ENCODE measurements at places on chromosomes 6 and 20.

GRCh38 chr6:6811128-6812009 is 222.8 kb downstream of the LY86 start:
- DNase-seq: no peak

DNA sequence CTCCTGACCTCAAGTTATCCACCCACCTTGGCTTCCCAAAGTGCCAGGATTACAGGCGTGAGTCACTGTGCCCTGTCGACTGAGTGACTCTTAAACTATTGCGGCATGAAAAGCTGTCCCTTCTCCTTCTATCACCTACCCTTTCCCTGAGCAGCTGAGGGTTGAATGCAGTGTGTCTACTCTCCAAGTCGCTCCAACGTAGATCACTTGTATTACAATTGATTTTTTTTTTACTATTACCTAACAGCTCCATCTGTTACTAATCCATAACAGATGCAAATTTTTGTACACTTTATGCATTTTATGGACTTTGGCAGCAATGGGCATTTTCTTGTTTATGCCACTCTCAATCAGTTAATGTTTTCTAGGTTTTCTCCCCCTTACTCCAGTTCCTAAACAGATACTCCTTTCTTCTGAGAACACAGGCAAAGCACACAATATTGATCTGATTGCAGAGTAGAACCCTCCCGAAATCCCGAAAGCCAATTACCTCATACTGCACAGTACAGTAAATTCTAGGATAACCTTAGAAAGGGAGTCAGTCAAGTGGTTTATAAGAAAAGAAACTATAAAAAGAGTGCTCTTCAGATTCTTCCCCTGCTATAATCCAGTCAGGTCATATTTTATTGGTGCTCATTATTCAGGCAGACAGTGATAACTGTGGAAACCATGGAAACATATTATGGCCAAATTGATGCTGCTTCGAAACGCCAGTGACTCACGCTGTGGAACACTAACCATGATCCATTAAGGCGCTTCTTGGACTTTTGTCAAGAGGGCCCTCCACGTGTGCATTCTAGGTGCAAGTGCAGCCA is 273.0 kb downstream of the ADGB start:
- no peak for DNase-seq

DNA sequence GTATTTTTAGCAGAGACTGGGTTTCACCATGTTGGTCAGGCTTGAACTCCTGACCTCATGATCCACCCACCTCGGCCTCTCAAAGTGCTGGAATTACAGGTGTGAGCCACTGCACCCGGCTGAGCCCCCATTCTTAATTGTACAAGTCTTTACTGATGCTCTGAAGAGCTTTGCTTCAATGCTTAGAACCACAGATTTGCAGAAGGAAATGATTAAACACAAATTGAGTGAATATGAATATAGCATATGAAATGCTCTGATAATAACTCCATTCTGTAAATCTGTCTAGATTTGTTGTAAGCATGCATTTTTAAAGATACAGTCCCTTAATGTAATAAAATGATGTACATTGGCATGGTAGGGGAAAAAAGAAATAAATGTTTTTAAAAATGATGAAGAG is 4.3 kb upstream of the MCM3 start:
- no peak for DNase-seq

- DNase-seq: no peak
Observed at GRCh38 chr20:13041574-13042457, 33.0 kb downstream of the SPTLC3 start.

GRCh38 chr6:3771407-3772011 is 20.0 kb upstream of the PXDC1 start:
- no peak for DNase-seq

GRCh38 chr6:33278392-33278741 is 1.4 kb downstream of the B3GALT4 start:
- no peak for DNase-seq

GRCh38 chr6:161033667-161034066 is 42.1 kb downstream of the MAP3K4 start:
- DNase-seq: no peak

- DNase-seq: no peak
Observed at GRCh38 chr20:23205611-23206041, 119.5 kb upstream of the CD93 start.

DNA sequence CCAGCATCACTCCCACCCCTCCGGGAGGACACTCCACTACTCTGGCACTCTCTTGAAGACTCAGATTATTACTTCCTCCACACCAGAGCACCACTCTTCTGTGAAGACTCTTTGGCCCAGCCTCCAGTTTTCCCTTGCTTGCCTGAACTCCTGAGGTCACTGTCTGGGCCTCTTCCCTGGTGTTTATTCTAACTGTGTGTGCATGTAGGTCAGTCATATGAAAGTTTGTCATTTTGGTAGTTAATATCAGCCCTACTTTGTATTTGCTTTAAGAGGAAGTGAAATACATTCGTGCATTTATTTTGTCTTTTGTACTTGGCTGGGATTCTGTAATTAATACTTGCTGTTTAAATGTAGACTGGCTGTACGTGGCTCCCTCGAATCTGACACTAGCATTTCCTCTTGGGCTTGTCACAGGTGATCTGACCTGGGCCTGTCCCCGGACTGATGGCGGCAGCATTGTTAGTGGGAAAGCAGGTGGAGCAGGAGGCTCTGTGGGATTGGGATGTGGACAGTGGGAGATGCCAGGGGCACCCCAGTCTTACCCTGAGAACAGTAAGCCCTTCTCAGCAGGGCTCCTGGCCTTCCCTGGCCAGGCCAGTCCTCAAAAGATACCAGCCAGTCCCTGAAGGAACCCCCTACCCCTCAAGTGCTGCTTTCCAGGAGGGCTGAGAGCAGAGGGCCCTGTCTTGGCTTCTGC is 350.5 kb downstream of the CDC5L start:
- DNase-seq: no peak

- DNase-seq: no peak
Observed at GRCh38 chr6:123226398-123226797, 230.4 kb downstream of the CLVS2 start.

- peak; percentile 86 for DNase-seq
Observed at GRCh38 chr6:161233986-161234661, 39.7 kb downstream of the AGPAT4 start.

- DNase-seq: no peak
Observed at GRCh38 chr6:71011871-71012371, 55.1 kb upstream of the B3GAT2 start.

DNA sequence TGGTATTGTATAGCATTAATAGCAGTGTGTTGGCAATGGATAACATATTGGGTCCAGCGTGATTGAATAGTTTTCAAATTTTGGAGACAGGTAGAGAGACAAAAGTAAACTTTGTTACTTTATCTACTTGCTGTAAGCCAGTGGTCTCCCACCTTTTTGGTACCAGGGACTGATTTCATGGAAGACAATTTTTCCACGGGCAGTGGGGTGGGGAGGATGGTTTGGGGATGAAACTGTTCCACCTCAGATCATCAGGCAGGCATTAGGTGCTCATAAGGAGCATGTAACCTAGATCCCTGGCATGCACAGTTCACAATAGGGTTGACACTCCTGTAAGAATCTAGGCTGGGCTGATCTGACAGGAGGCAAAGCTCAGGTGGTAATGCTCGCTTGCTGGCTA is 14.6 kb upstream of the PROKR2 start:
- DNase-seq: no peak

DNA sequence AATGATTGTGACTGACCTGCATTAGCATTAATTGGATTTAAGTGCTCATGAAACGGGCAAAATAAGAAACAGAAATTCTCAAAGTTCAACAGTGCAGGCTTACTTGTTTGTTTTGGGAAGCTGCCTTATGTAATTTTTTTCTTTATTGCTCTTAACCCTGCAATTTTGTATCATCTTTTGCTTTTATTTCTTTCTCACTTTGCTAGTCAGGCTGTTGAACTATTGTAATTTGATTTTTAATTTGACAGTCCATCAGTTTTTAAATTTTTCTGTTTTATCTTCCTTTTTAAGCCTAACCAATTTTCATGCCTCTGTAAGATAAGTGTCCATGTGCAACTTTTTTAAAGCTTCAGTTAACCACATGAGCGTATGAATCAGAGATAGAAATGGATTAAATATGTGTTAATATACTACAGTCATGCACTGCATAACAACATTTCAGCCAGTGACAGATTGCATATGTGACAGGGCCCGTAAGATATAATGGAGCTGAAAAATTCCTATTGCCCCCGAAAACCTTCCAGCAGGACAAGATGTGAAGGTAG is 44.6 kb downstream of the PEX7 start:
- no peak for DNase-seq

- no peak for DNase-seq
Observed at GRCh38 chr20:49286689-49287551, 9.1 kb upstream of the ZNFX1 start.

DNA sequence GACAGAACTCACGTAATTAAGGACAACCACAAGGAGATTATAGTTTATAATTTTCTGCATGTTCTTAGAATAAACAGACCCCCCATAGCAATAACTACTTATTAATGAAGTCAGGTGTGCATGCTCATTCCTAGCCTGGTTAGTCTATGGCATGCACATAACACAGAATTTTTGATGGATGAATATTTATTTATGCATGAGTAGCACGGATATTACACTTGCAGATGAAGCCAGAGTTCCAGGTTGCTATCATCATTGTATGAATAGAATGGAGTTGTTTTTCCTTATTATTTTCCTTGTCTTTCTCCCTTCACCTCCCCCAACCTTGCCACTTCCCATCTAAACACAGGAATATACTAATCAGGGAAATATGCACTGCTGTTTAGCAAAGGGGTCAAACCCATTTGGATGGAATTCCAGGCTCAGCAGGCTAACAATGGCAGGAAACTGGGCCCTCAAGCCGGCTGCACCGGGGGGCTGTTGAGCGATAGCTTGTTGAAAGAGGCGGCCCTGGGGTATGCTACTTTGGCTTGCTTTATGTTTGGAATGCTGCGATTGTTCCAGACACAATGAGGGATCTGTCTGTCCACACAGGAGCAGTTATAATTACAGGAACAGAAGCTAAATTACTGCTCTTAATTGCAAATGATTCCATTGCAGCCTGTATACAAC is 112.6 kb downstream of the TMEM170B start:
- DNase-seq: no peak

DNA sequence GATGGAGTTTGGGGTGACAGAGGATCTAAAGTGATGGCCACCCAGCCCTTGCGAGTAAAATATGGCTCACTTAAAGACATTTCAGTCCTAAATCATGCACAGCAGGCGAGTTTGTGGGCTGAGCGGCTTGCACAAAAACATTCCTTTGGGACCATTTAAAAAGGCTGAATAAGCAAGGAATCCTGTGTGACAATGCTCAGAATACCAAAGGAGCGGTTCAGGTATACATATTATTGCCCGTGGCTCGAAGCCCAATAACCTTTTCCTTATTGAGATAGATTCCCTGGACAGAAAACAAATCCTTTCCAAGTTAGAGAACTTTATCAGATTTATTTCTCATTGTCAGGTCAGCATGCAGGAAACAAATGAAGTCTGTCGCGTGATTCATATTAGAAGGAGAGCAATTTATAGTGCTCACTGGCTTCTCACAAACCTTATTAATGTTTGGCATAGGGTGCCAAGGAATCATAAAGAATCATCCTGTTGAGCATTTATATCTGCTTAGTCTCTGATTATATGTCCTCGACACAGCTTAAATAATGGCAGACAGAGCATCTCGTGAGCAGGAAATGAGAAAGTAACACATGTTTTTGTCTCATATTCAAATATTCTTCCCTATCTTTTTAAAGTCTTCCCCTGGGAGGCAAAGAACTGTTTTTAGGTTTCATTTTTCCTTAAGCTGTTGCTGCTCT is 121.3 kb downstream of the TRMT11 start:
- no peak for DNase-seq

GRCh38 chr6:161091151-161091550 is 99.6 kb downstream of the MAP3K4 start:
- DNase-seq: no peak

DNA sequence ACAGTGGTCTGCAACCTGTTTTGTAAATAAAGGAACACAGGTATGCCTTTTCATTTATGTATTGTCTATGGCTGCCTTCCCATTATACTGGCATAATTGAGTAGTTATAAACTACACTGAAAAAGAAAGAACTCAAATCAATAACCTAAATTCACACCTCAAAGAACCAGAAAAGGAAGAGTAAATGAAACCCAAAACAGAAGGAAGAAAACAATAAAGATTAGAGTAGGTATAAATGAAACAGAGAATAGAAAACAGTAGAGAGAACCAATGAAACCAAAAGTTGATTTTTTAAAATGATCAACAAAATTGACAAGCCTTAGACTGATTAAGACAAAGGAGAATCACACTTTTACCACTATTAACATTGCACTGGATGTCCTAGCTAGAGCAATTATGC is 34.7 kb downstream of the FAM184A start:
- no peak for DNase-seq

DNA sequence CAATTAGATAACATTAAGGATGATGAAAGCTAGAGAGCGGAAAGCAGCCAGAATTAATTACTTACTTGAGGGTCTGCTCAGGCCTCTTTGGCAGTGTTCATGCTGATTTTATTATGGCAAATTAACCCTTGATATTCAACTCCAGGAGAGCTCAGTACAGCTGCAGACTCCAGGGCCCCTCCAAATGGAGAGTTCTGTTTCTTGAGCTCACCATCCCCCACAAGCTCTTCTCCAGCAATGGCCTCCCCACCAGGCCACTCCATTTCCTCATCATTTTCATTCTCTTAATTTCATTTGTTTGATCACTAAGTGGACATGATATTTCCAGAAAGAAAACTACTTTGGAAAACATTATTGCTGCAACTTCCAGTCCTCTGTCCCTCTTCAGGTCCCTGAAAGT is 513.3 kb upstream of the NOX3 start:
- DNase-seq: no peak

DNA sequence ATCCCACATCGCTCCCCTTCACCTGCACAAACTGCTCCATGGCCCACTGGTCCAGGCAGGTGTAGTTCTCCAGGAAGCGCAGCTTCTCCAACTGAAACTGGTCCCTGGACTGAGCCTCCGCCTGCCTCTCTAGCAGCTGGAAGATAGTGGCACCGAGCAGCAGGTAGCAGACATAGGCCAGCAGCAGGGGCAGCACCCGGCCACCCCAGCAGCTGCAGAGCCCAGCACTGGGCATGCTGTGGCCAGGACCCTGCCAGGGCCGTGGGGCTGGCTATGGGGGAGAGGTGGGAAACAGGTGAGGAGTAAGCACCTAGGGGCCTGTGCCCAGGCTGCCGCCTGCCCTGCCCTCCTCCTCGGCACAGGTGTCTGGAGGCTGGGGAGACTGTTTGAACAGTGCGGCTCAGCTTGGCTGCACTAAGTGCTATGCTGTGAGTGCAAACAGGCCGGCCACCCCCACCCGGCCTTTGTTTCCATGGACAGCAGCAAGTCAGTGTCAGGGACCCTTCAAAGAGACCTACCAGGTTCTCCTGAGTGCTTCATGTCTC is at the start of gene KCNK16:
KCNK16 (minus strand) TSS at position 397 of the 545 bp plus-strand sequence; CDS start at position 235, 162 bp downstream.
- DNase-seq: no peak
